ENCODE measurements at places on chromosomes 11 and 22.
A peak's percentile ranks its signal among the peaks of the same experiment; 100 is the strongest.

DNA sequence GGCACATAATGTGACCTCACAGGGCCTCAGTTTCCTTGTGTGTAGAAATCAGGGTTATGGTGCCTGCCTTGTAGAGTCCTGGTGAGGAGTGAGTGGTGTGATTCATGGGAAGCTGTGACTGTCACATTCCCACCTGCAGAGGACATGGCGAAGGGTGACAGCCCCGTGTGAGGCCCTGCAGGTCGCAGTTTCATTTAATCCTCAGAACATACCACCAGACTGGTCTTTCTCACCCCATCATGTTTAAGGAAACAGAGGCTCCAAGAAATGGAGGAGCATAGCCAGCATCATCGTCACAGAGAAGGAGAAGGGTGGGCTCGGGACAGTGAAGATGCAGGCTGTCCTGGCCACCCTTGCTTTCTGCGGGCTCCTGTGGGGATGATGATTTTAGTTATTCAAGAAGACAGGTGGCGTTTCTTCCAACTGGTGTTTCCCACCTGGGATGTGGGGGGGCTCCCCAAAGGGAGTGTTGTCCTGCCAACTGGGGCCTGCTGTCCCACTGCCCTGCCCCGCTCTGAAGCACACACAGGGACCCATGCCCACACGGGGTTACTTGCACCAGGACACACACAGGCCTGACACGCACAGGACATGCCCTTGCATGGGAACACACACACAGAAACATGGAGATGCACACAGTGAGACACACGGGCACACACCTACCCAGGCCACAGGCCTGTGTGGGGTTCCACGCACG is 100.2 kb downstream of the BCR start:
- DNase-seq, result no peak

- no peak for DNase-seq
Observed at GRCh38 chr11:729492-730074, 17.7 kb upstream of the TALDO1 start.

DNA sequence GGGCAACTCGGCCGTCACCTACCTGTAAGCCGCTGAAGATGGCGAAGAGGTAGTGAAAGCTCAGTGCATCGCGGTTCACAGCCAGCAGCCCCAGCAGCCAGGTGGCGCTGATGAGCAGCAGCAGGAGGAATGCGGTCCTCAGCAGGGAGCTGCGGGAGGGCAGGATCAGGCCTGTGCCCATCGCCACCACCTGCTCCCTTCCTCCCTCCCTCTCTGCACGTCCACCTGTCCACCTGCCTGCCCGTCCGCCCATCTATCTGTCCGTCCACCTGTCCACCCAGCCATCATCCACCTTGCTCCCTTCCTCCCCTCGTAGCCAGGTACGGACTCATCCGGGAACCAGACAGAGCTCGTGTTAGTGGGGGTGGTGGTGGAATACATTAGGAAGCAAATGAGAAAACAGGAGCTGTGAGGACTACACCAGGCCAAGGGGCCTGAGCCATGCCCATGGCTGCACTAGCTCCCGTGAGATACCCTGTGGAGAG is 32.2 kb downstream of the TRMU start:
- DNase-seq, result peak; percentile 29

DNA sequence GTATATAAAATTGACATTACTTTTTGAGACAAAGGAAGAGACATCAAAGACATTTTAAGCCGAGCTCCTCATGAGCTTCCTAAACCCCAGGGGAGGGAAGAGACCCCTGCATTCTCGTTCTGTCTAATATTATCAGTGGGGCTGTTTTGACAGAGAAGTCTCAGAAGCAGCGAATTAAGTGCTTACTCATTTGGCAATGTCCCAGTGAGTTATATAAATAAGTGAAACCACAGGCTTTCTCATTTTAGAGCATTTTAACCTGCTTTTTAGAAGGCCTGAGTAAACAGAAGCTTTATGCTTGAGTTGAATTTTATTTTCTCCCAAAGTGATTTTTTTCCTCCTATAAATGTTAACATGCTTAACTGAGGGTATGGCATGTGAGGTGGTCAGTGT is 23.2 kb upstream of the C1QTNF4 start:
- DNase-seq, result peak; percentile 76

DNA sequence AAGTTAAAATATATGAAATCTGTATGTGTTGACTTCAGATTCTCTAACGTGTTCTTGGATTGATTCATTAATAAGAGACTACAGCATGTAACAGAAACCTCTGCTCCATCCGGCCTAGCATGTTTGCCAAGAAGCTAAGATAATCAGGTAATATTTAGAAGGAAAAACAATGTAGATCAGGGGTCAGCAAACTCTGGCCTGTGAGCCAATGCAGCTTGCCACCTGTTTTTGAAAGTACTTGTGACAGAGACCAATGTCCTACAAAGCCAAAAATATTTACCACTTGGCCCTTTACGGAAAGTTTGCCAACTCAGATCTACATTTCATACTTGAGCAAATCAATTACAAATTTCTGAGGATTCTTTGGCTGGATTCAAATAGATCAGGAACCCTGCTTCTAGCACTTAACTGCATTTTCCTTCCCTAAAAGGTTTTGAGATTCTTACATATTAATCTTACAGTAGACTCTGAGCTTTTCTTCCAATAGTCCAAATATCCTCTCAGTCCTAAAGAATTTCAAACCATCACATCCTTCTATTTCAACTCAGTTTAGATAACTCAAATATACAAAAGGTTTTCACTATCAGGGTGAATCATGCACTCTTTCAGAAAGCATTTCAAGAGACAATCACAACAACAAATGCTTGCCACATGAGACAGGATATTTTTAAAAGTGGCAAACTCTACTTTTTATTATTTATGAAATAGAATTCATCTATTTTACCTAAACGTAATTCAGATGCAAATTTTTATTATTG is 29.5 kb downstream of the APOL5 start:
- DNase-seq, result peak; percentile 60

DNA sequence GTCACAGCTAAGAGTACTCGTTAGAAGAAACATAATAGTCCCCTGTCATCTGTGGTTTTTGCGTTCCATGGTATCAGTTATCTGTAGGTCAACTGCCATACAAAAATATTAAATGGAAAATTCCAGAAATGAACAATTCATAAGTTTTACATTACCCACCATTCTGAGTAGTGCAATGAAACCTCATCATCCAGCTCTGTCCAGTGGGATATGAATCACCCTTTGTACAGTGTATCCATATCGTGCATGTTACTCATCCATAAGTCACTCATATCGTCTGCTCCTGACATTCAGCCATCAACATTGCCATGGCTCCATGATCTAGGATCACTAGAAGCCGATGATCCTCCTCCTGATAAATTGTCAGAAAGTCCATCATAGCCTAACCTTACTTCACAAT is 174.9 kb upstream of the C11orf87 start:
- no peak for DNase-seq

GRCh38 chr11:18309691-18310090 is 12.2 kb downstream of the HPS5 start:
- no peak for DNase-seq

GRCh38 chr11:41449483-41450050 is 9.9 kb downstream of the LRRC4C start:
- no peak for DNase-seq

DNA sequence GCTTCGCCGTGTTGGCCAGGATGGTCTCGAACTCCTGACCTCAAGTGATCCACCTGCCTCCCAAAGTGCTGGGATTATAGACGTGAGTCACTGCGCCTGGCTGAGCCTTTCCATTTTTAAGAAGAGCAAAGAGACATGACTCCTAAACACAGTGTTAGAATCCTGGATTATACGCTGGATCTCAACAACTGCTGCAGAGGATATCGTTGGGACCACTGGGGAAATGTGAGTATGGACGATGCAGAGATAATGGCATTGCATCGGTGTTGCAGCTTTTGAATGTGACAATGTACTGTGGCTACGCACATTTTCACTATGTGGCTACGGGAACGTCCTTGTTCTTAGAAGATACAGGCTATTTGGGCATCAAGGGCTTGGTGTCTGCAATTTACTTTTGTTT is 6.2 kb downstream of the MRGPRF start:
- no peak for DNase-seq

DNA sequence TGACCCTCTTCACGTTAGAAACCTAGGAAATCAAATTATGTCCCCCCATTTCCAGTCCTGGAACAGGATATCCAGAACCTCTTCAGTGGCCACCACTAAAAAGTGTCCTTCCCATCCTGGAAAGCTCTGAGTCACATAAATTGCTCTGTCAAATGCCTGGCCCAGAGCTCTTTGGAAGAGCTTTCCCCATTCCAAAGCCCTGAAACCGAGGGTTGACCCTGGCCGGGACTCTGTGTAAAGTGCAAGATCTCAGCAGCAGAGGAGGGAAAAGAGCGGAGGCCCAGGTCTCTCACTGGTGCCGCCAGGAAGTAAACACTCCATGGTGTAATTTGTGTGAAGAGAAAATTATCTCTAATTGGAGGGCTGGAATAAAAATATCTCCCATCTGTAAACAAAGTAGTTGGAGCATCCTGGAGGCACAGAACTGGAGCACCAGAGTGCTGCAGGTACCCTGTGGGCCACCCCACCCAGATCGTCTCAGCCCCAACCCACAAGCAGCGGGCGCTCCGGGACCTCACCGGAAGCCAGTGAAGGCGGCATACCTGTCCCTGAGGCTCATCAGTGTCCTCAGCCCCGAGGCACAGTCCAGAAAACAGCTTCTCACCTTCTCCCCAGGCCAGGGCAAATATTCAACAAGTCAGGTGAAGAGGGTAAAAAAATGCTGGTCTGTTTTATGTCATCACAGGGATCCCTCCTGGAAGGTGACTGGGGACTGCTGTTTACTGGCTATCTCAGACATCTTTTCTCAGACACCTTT is 4.7 kb upstream of the JAM3 start:
- no peak for DNase-seq

DNA sequence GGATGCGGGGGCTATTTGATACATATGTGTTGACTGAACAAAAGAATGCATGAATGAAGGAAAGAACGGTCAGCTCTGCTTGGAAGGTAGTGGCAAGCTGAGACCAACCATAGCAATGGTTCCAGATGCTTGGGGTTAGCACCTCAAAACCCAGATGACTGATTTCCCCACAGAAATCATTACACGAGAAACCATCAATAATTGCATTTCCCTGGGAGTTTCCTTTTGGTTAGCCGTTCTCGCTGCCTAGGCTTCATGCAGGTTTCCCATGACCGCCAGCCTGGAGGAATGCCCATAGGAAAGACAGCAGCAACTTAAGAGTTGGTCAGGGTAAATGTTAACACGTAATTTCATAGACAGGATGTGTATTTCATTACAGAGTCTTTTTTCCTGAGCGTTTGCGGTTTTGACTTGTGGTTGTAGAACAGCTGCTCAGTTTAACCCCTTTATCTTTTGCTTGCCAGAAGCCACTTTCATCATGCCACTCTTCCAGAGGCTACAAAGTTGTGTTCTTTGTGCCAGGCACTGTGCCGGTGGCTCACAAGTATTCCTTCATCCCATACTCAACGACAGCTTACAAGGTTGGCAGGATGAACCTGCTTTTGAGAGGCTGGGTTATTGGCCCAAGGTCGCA is 2.8 kb downstream of the IL17RA start:
- peak; percentile 81 for DNase-seq

DNA sequence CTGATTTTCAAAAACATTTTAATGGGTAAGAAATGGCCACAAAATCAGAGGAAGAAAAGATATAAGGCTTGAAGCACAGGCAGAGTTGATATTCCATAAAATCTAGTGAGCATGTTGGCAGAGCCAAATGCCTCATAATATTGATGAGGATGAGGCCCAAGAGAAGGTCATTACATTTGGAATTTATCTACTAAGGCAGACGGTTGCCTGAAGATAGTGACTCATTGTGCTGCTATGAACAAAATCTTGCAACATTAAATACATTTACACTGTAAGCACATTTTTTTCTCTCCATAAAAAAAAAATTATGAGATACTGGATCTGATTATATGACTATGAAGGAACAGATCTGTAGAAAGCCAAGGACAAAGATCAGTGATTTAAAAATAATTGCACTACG is 881.4 kb upstream of the CHORDC1 start:
- peak; percentile 84 for DNase-seq

DNA sequence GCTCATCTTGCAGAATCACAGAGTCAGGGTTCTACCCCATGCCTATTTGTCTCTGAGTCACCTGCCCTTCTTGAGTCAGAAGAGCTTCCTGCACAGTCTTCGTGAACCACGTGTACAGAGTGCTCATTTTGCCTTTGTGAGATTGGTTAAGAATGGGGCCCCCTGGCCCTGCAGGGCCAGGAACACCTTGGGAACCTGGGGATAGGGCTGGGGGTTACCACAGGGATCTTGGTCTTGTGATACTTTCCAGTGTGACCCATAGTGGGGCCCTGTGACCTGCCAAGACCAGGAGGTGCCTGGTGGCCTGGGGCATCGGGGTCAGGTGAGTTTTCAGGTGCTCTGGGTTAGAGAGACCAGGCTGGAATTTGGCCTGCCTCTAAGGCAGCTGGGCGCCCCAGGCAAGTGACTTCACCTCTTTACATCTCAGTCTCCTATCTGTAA is 9.4 kb downstream of the TMPRSS13 start:
- no peak for DNase-seq

GRCh38 chr22:17753401-17753989 is 20.8 kb downstream of the BID start:
- peak; percentile 79 for DNase-seq

DNA sequence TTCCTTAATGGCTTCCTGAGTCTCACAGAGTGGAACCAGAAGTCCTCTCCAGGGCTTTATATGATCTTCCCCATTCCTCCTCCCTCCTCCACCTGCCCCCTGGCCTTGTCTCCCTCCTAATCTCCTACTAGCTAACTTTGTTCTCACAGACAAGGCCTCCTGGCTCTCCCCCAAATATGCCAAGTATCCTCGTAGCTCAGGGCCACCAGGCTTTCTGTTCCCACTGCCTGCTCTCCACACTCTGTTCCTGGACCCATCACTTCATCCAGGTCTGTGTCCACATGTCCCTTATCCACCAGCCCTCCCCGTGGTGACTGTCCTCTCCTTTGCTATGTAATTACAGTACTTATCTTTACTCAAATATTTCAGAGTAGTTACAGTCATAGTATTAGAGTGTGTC is 23.2 kb upstream of the LMO1 start:
- no peak for DNase-seq

DNA sequence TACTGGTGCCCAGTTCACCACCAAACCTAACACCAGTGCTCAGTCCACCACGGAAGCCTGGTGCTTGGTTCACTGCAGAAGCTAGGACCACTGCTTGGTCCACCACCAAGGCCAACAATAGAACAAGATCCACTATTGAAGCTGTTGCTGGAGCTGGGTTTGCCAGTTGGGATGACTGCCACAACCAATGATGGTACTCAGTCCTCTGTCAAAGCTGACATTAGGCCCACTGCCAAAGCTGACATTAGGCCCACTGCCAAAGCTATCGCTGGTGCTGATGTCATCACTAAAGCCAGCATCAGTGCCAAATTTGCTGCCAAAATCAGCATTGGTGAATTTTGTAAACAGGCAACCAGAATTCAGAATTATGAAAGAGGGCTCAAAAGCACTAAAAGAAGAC is 1850.2 kb upstream of the RAG2 start:
- peak; percentile 50 for DNase-seq

GRCh38 chr22:19180234-19180633 is 1.7 kb upstream of the SLC25A1 start:
- no peak for DNase-seq

GRCh38 chr11:468036-468435 is 18.0 kb downstream of the PTDSS2 start:
- DNase-seq, result no peak

- peak; percentile 94 for DNase-seq
Observed at GRCh38 chr11:69280994-69281393, 13.0 kb upstream of the MYEOV start.

- peak; percentile 74 for DNase-seq
Observed at GRCh38 chr11:102047305-102047924, at the start of gene CFAP300. Gene CFAP300, plus strand, starts transcription at chr11:102047437. Its CDS starts 34 bp downstream, at chr11:102047471.

GRCh38 chr11:125433454-125434121 is 62.5 kb downstream of the FEZ1 start:
- DNase-seq, result peak; percentile 55

- DNase-seq, result peak; percentile 70
Observed at GRCh38 chr11:128709402-128709801, 15.5 kb downstream of the FLI1 start.

Data from fibroblast of lung (primary cell).